ENCODE measurements at places on chromosomes 2 and 18.

- no peak for DNase-seq
Observed at GRCh38 chr2:64015898-64016297, 3.3 kb downstream of the VPS54 start.

DNA sequence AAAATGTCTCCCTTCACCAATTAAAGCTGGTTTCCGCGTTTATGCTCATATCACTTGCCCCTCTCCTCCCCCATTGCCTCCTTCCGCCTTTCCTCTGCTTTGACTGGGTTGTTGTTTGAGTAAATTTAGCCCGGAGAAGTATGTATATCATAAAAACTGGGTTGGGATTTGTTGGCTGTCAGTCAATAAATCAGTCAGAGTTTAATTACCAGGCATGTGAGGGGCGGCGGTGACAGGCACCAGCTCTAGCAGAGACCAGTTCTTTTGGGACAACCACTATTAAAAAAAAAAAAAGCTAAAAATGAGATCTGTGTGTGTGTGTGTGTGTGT lies 382.4 kb upstream of the SMIM21 start:
- DNase-seq, result no peak

- DNase-seq, result no peak
Observed at GRCh38 chr2:160490733-160491685, 2.6 kb downstream of the RBMS1 start.

GRCh38 chr18:65415098-65415497 lies 335.7 kb upstream of the CDH7 start:
- no peak for DNase-seq

DNA sequence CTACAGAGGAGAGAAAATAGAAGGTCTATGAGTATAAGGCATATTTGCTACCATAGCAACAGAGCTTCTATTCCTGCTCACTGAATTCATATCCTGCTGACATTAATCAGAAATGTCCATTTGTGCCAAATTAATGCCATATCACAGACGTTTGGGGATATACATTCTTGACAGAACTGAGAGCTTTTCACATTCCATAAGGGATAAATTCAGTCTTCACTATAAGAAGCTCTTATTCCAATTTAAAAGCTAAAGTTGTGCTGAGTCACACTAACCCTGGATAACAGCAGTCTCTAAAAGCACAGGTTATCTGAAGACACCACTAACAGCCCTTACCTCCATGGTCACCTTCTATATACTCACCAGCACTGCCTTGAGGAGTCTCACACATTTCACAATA lies 178.1 kb downstream of the RAB3GAP1 start:
- no peak for DNase-seq

- DNase-seq, result no peak
Observed at GRCh38 chr2:120466704-120467054, 120.7 kb downstream of the INHBB start.

DNA sequence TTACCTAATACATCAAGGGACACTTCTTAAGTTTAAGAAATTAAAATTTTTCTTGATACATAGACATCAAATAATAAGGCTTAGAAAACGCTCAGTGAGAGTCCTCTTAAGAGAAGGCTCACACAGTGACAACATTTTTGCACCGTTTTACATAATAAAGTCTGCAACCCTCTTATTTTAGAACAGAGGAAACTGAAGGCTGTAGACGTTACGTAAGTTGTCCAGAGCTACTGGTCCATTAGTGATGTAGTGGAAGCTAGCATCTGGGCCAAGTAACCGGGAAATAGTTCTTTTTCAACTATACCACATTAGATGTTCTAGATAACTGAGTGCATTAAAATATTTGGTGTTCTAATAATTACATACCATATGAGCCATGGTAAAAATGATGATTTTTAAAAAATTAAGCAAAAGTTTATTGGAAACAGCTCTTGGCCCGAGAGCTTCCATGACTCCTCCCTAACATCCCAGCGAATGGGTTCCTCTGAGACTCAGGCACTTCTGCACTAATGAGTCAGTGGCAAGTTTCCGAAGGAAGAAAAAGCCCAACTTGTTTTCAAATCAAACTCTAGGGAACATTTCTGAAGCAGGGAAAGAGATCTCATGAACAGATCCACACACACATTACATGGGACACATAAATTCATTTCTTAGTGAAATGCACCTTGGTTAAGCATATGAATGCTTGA lies 232.6 kb upstream of the PXDN start:
- no peak for DNase-seq

GRCh38 chr2:218378053-218378452 lies 4.0 kb upstream of the SLC11A1 start:
- no peak for DNase-seq

DNA sequence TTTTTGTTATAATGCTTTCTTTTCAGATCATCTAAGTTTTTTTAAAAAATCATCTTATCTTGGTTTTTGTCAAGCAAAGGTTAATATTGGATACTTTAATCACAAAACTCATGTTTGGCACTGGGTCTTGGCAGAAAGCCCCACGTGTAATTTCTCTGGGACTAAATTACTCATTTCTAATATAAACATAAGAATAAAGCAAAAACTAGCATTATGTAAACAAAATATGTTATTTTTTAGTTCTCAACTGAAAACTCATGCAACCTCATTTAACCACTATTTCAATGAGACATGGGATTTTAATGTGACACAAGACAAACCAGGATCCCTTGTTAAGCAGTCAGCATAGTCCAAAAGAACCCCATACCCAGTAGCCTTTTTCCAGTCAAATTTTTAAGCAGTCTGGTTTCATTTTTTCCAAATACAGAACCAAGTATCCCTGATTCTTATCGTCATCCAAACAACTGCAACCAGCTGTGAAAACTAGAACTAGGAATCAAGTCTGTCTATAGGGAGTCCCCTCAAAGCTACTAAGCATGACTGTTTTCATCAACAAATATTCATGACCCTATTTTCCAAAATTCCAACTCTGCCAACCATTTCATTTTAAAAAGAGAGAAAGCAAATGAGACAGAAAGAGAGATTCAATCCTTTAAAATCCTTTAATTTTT lies 27.1 kb downstream of the PID1 start:
- DNase-seq, result no peak

GRCh38 chr2:231686192-231687100 lies 21.9 kb upstream of the PTMA start:
- no peak for DNase-seq

GRCh38 chr2:127659408-127660290 lies 13.7 kb downstream of the GPR17 start:
- DNase-seq, result peak; percentile 2

- DNase-seq, result no peak
Observed at GRCh38 chr2:58866040-58866439, 624.9 kb upstream of the FANCL start.

Measured in BE2C (cell line).